ENCODE measurements at places on chromosomes 16 and 17.

DNA sequence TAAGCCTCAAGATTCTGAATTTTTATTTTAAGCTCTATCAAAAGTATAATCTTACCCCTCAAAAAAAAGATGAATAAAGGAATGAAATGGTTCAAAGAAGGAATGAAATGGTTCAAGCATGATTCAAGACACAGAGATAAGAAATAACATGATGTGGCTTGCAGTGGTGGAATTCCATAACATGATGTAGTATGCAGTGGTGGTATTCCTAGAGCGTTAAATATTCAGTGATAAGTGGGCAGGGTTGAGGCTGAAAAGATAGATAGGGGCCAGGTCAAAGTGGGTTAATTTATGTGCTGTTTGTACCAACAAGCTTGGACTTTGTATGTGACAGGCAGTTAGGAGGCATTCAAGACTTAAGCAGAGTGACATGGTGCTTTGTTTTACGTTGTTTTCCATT, 29.6 kb downstream of the TNRC6A start:
- no peak for DNase-seq

DNA sequence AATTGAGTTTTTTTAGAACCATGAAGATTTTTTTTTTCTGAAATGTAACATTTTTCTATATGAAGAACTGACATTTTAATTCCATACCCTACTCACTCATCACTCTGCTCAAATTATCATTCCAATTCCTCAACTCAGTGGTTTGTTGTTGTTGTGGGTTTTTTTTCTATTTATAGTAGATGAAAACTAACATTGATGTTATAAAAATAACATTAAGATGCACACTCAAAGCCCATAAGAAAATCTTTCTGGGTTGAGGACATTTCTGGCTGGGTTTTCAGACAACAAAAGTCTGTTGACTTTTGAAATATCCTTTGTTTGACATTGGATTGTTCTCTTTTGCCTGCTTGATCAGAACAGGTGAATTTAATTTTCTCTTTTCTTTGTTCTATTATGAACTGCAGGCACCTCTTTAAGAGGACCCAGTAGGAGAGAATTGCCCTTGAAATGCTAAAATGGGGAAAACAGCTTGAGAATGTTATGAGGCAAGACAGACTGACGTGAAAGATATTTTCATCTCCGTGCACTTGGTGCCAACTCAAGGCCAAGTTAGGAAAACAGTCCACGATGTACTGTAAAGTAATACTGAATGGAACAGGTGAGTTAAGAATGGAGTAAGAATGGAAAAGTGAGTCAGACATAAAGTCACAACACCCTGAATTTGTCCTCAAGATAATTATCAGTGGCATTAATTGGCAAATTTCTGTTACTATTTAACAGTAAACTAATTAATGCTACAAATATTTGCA, 16.1 kb upstream of the ABCA5 start:
- no peak for DNase-seq

DNA sequence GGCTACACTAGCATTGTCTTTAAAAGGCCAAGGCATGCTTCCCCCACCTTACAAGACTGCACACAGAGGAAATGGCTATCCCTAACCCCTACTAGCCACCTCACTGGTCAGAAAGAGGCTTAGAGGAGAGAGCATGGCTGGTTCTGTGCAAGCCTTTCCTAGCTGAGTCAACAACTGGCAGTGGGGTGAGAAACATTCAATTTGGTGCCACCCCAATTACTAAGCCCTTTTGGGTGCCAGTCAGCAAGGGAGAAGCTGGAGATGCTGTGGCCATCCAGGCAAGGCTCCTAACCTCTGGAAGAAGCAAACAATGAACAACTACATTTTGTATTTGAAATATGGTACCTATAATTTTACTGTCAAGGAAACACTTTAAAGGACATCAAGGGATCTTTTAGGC, 4.7 kb upstream of the KAT7 start:
- no peak for DNase-seq

DNA sequence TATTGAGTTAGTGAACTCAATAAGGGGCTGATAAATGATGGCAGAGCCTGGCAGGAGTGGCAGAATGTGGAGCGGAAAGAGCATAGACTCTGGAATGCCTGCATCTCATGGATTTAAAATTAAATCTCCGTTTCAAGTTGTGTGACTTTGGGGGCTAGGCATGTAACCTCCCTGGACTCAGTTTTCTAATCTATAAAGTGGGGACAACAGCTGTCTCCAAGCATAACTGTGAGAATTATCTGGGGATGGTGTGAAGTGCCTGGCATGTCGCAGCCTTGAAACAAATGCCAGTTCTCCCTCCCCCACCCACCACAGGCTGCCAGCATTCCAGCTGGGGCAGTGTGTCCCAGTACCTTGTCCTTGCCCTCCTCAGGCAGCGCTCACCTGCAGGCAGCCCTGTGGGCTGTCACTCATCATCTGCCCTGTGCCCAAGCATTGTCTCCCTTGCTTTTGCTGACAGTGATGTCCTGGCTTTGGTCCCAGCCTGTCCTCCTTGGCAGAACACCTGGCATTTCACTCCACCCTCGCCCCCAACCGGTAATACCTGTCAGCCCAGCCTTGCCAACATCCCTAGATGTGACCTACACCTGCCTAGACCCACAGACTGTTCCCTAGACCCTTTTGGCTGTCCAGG, 129.6 kb downstream of the MRM1 start:
- DNase-seq = no peak

DNA sequence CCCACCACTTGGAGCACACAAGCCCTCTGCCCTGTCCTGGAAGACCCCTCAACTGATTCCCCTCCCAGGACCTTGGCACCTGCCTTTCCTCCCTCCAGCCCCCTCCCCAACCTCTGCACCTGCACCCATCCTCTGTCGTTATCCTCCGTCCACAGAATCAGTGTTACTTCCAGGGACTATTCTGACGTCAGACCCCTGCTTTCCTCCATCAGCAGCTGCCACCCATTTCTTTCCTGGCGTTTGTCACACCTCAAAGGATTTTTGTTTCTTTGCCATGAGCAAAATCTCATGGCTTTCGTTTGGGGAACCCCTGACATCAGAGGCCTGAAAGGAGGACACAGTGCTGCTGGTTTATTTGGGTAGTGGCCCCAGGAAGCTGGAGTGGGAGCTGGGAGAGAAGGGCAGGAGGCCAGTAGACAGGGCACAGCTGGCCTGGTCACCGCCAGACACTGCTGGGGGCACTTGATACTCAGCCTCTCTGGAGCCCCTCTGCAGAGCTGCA, 68.4 kb downstream of the SOCS1 start:
- DNase-seq = no peak

DNA sequence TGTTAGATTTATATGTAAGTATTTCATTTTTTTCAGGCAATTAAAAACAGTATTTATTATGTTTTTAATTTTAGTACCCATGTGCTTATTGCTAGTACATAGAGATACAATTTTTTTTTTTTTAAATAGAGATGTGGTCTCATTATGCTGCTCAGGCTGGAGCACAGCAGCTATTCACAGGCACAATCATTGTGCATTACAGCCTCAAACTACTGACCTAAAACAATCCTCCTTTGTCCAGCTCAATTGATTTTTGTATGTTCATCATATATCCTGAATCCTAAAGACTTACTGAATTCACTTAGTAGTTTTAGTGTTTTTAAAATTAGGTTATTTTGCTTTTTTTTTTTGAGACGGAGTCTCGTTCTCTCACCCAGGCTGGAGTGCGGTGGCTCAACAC, 26.3 kb downstream of the SPECC1 start:
- no peak for DNase-seq

GRCh38 chr16:48381201-48381600, 4.0 kb downstream of the SIAH1 start:
- DNase-seq = no peak

- no peak for DNase-seq
Measured at GRCh38 chr16:87017371-87018012, 299.7 kb downstream of the C16orf95 start.

GRCh38 chr17:20306924-20307323, 160.4 kb downstream of the LGALS9B start:
- DNase-seq = no peak

- DNase-seq = no peak
Measured at GRCh38 chr17:8799570-8800212, 526 bp upstream of the MFSD6L start.

- DNase-seq = no peak
Measured at GRCh38 chr16:79267146-79267545, 333.4 kb downstream of the MAF start.

DNA sequence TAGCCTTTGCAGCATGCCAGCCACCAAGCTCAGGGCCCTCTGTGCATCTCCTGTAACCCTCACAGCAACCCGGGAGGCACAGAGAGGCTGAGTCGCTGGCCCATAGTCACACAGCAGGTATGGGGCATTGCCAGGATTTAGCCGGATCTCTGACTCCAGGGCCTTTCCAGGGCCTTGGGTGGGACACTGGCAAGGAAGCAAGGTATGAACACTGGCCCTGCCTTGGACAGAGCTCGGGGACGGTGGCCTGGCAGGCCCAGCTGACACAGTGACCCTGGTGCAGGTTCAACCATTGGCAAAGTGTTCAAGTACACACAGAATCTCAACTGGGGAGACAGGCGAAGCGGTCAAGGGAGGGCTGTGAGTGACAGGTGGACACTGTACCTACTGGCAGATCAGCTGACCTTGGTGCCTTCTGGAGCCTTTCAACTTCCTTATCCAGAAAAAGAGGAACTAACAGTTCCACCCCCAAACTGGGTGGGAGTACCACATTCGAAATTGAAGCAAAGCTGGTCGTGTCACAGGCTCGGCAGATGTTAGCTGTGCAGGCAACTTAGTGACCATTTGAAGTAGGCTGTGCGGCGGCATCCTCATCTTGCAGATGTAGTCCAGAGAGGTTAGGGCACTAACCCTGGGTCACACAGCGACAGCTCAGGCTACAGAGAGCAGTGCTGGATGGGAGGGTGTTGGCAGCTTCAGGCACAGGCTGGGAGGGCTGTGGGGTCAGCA, 287.4 kb downstream of the SEC14L1 start:
- DNase-seq = no peak

DNA sequence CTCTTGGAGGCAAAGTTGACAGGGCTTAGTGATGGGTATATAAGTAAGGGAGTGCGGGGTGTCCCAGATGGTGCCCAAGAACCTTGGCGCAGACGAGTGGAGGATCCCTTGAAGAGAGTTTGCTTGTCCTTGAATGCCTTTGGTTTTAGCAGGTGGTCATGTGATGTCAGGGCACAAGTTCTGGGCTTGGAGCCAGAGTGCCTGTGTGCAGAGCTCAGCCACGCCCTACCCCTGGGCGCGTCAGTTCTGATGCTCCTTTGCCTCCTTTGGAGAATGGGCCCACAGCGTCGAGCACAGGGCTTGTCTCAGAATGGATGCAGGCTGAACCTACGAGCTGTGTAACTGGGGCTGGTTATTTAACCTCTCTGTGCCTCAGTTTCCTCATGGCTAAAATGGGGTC, 412.2 kb upstream of the EEF2KMT start:
- no peak for DNase-seq

DNA sequence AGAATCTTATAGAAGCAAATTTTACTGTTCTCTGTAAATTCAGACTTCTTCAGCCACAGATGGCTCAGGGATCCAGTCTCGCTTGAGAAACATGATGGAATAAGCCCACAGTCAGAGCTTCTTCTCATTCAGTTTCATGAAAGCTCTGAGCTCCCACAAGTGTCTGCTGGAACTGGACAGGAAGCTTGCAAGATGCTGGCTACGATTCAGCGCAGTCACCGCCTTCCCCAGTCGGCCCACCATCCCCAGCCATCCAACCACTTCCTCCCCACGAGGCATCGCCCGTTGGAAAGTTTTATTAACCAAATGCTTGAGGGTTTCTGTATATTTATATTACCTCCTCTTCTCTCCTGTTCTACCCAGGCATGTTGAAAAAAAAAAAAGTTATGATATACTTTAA, 171.7 kb downstream of the ZFHX3 start:
- DNase-seq = no peak

DNA sequence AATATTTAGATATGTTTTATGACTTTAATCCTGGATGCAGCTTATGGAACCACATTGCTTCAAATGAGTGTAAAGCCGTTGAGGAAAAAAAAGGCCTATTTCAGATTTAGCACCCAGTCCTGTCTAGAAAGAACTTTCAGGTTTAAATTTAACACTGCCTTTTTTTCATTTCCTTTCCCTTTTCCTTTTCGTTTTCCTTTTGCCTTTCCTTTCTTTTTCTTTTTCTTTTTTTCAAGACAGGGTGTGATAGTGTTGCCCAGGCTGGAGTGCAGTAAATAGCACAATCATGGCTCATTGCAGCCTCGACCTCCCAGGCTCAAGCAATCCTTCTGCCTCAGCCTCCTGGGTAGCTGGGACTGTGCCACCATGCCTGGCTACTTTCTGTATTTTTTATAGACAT, 15.9 kb downstream of the LUC7L3 start:
- DNase-seq = no peak

DNA sequence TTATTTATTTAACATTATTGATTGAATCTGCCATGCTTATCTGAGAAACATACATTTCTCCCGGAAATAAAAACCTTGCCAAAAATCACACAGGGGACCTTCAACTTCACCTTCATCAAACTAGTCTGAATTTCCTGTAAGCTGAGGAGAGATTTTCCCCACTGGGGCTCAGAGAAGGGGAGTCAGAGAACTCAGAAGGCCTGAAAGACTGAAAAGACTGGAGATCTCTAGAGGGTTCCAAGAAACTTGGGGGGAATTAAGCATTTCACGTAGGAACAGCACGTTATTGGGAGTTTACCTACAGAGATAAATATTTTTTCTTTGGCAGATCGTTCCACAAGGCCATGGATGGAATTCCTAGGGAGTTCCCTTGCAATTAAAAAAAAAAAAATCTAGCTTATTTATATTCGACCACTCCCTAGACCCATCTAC, 528 bp upstream of the NOL11 start:
- no peak for DNase-seq

- no peak for DNase-seq
Measured at GRCh38 chr16:57531253-57531575, 5.2 kb downstream of the CCDC102A start.

- DNase-seq = no peak
Measured at GRCh38 chr16:9123871-9124270, 32.4 kb downstream of the HAPSTR1 start.

- DNase-seq = no peak
Measured at GRCh38 chr17:37230633-37231032, 145.2 kb upstream of the C17orf78 start.

GRCh38 chr16:19771796-19772195, 53.7 kb downstream of the IQCK start:
- DNase-seq = no peak

- DNase-seq = no peak
Measured at GRCh38 chr17:21127509-21128077, 829 bp downstream of the DHRS7B start.

- no peak for DNase-seq
Measured at GRCh38 chr16:89565256-89565505, 4.7 kb downstream of the RPL13 start.

DNA sequence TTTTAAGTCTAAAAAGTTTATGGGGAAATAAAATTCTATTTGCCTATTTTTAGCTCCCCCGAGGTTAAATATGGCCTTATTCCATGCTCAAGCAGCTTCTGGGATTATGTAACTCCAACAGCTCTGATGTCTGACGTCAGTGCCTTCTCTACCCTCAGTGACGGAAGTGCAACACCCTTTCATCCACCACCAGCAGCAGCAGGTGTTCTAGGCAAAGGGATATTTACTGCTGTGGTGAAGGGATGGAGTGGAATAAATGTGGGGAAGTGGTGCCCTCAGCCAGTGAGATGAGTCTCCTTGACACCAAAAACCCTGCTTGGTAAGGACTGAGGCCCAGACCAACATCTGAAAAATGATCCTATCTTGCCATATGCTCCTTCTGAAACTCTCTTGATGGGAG, 247.4 kb downstream of the SHISA9 start:
- DNase-seq = no peak

Data from activated T-helper 1 cell treated with anti-CD3 and anti-CD28 coated beads, Interleukin-2, amount 50 U/mL, for 16 hours (primary cell).